ENCODE measurements at places on chromosomes 11 and 22. TPM values are rescaled to one million over a fixed set of nuclear protein-coding genes. Genes with fewer than 3 reads are reported as not detected.

The PDE3B gene
- total RNA-seq: 0.13 TPM

The CKAP5 gene
- 61.4 TPM for total RNA-seq

The HTR3A gene
- total RNA-seq: not detected

The RGL4 gene
- total RNA-seq: not detected

The BTBD18 gene
- not detected for total RNA-seq

The TST gene
- total RNA-seq: 50.2 TPM

The DDTL gene
- total RNA-seq: 5.2 TPM

The MRGPRX4 gene
- 0.51 TPM for total RNA-seq

The EFCAB6 gene
- total RNA-seq: 0.13 TPM

The POLR2F gene
- 44.9 TPM for total RNA-seq

The MUC5B gene
- total RNA-seq: not detected

All from dermis microvascular lymphatic vessel endothelial cell (primary cell).